Ovary (tissue), 10 donors: ENCODE measurements at places on chromosomes 13 and 19. TPM values are rescaled to one million over a fixed set of nuclear protein-coding genes. Genes with fewer than 3 reads are reported as not detected.

DNA sequence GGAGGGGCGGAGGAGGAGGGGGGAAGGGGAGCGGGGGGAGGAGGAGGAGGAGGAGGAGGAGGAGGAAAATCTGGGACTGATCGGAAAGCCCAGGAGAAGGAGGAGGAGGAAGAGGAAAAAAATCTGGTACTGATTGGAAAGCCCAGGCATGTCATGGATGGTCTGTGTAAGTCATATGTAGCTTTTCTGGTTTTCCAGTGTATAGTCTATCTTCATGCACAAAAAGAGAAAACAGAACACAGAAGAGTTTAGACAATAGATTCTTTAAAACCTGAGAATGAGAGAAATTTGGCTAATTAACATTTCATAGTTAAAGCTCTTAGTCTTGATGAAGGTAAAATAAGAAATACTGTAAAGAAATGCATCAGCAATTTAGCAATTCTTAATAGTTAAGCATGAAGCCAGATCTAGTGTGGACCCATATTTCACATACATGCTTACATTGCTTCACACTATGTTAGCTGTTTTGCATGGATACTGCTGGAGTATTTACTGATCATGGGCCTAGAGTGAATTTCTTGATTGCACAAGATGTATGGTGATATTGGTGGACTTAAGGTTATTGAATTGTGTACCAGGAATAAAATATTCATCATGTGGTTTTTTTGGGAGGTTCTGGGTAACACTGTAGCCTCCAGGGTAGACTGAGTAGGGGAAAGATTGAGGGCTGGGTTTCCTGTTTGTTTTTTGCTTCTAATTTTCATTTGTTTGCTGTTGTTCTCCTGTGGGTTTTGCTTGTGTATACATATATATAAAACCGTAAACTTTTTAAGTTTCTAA is 41.4 kb downstream of the SUCLA2 start:
- DNase-seq: no peak

GRCh38 chr13:28094306-28094705 is 6.1 kb downstream of the FLT3 start:
- DNase-seq: no peak

- DNase-seq: no peak
These were observed 6.2 kb downstream of the ATP4B start for GRCh38 chr13:113651511-113652403.

GRCh38 chr13:38743466-38743865 is 56.6 kb downstream of the FREM2 start:
- DNase-seq: no peak

DNA sequence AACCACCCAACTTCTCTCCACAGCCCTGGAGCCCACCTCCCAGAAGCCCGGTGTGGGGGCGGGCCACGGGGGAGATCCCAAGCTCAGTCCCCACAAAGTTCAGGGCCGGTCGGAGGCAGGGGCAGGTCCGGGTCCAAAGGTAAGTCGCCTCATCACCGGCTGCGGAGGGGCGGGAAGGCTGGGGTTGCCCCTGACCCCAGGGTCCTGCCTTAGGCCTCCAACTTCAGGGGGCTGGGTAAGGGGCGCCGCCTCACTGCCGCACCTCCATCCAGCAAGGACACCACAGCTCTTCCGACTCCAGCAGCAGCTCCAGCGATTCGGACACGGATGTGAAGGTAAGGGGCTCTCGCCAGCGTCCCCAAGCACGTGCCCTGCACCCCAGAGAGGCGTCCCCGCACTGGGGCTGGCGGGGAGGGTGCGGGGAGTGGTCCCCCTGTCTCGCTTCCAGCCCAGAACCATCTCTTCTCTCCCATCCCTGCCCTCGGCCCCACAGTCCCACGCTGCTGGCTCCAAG is 358 bp downstream of the C19orf33 start:
- no peak for DNase-seq

- no peak for DNase-seq
These were observed 21.0 kb upstream of the SPRY2 start for GRCh38 chr13:80361883-80362327.

DNA sequence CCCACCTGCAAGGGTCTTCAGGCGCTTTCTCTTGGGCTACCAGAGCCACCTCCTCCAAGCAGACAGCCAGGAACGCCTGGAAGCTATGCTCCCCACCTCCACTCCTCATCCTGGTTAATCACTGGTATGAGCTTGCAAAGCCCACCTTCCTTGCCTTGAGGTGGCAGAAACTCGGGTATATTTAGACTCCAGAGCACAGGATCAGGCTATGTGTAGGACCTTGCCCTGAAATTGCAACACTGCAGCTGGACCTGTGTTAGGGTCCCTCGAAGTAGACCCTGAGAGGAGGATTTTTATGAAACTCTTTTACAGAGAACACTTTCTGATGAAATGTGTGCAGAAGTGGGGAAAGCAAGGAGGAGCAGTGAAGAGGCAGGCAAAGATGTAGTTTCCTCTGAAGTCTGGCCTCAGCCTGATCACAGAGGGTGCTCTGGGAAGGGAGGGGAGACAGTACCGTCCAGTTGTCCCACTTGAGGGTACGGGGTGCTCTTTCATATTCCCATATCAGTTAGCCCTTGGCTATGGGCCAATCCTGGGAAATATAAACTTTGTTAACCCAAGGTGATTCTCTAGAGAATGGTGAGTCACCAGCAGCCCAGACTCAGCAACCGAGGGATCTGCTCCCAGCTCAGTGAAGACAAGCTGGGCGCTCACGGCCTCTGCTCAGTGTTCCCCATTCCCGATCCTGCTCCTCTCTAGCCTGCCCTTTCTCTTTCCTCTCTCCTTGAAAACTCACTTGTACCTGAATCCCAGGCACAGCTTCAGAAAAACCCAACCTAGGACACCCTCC is 157.9 kb downstream of the UQCRFS1 start:
- no peak for DNase-seq

- DNase-seq: no peak
These were observed 1.8 kb downstream of the CCDC122 start for GRCh38 chr13:43877766-43878165.

- no peak for DNase-seq
These were observed 19.9 kb downstream of the ZFP30 start for GRCh38 chr19:37635076-37636056.

GRCh38 chr19:41325640-41325946 is 15.6 kb downstream of the CCDC97 start:
- no peak for DNase-seq

DNA sequence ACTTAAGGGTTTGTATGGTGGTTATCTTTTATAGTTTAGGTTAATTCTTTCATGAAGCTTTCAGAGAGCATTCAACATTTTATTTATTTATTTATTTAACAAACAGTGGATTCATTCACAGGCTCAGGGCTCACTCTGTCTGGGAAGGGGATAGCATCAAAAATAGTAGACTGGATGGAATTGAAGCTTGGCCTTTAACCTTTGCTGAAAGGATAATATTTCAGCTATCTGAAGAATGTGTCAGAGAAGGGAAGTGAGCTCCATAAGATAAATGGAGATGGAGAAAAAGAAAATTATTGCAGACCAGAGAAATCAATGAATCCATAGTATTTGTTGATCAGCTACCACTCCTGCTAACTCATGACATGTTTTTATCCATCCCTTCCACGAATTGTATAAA is 305.6 kb downstream of the COG6 start:
- no peak for DNase-seq

DNA sequence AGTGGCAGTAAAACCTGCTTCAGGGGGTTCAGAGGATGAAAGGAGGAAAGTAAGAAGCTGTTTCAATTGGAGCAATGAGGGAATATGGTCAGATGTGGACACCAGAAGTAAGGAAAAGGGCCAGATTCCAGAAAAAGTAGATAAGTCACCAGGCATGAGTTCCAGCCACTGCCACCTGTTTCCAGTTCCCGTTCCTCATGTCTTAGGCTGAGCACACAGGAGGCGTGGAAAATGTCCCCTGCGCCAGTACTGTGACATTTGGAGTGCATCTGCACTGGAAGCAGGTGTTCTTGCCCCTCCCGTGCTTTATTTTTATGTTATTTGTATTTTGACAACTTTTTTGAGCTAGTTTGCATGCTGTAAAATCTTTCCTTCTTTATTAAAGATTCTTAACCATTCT is 25.3 kb downstream of the LMO7 start:
- no peak for DNase-seq

- DNase-seq: no peak
These were observed 642.1 kb upstream of the ARGLU1 start for GRCh38 chr13:107209824-107210722.

- DNase-seq: no peak
These were observed 107.4 kb upstream of the CSNK1A1L start for GRCh38 chr13:37212826-37213225.

- DNase-seq: peak; percentile 68
These were observed 7.3 kb upstream of the STRN4 start for GRCh38 chr19:46753420-46754155.

DNA sequence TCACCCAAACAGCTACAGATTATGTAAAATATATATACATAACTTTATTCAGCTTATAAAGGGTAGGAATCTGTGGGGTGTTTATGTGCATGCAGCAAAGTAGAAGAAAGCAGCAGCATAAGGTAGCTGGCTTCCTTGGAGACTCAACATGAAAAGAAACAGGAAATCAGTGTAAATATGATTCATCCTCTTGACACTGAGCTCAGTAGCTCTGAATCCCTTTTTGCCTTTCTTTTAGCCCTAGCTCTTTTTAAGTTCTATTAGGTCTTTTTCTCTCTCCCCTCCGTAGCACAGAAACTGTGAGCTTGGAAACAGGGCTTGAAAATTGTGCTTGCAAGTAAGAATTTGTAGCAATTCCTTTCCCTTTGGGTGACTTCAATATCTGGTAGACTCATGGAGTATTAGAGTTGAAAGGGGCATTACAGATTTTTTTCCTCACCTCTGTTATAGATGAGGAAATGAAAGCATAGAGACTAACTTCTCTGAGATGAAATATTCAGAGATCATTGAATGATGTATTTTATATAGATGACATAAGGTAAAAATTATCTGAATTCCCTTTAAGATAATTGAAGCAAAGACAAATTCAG is 314.4 kb downstream of the PCDH9 start:
- no peak for DNase-seq

GRCh38 chr13:113736258-113736731 is 22.7 kb upstream of the TMEM255B start:
- no peak for DNase-seq

- no peak for DNase-seq
These were observed 27.6 kb downstream of the GPALPP1 start for GRCh38 chr13:45016792-45017425.

- no peak for DNase-seq
These were observed 13.6 kb downstream of the GRTP1 start for GRCh38 chr13:113350065-113350937.

DNA sequence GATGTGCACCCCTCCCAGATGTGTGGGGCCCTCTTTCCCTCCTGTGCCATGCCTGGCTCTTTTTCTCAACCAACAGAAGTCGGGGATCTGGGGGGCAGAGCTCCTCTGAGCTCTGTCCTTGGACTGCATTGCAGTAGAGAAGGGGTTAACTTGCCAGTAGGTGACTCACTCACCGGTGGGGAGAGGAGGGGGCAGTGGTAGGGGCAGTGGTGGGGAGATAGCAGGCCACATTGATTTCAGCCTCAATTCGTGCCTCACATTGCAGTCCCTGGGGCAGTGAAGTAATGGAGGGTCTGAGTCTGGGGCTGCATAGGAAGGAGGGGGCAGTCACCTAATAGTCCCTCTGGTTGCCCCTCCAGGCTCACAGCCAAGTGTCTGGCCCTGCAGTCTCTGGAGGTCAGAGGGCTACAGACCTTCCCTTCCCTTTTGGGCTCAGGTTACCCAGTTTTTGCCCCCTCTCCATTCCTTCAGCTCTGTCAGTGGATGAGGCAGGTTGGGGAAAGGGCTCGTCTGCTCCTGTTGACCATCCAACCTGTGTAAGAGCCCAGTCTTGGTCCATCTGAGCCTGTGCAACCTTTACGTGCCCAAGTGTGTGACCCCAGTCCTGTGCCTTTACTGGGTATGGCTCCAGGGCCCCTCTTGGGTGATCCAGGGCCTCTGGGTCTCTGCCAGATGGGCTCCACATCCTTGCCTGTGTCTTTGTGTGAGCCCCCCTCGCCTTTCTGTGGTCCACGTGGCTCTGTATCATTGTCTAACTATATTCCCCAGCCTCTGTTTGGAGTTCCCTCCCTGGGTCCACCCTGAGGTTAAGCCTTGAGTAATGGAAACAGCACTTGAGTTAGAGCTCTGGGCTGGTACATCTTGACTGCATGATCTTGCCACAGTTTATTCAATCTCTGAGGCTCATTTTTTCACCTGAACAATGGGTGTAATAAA is 13.0 kb downstream of the CIC start:
- DNase-seq: no peak

GRCh38 chr13:45882626-45883025 is 31.1 kb upstream of the SIAH3 start:
- DNase-seq: no peak

DNA sequence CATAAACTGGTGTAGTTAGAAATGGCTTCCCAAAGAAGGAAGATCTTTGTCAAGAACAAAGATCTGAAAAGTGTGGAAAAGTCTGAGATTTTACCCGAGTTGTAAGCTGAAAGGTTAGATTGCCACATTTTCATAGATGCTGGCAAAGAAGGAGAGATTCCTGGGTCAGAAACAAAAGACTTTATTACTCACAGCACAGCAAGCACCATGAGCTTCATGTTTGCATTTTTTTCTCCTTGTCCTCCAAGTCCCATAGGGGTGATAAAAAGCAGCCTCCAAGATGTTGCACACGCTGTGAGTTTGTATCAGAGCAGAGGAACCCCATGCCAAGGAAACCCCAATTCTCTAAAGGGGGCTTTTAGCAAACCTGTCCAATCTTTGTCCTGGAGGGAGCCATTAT is 29.3 kb downstream of the MZT1 start:
- DNase-seq: no peak

The TMEM38A gene
- 5.1 TPM for total RNA-seq

The OR7D2 gene
- total RNA-seq: not detected

The FAM174C gene
- 24.9 TPM for total RNA-seq

The PDE4C gene
- 0.57 TPM for total RNA-seq

The PSG6 gene
- total RNA-seq: not detected

The ZNF628 gene
- 18.4 TPM for total RNA-seq

The CGB1 gene
- not detected for total RNA-seq

The RASGRP4 gene
- 0.60 TPM for total RNA-seq

The PABPC3 gene
- total RNA-seq: 0.12 TPM

The CYP2F1 gene
- not detected for total RNA-seq
